Sciatic nerve (tissue), 2 donors: ENCODE measurements at places on chromosomes 6 and 20. TPM values are rescaled to one million over a fixed set of nuclear protein-coding genes. Genes with fewer than 3 reads are reported as not detected.

The SLC17A3 gene
- total RNA-seq: not detected

The TPX2 gene
- 0.71 TPM for total RNA-seq

The CPNE5 gene
- total RNA-seq: 6.9 TPM

The LINC00237 gene
- total RNA-seq: not detected

The IGF2R gene
- 71.7 TPM for total RNA-seq

- DNase-seq: no peak
Observed at GRCh38 chr20:14569641-14570040, 232.2 kb upstream of the FLRT3 start.

- DNase-seq: no peak
Observed at GRCh38 chr6:66970373-66970772, 1263.3 kb upstream of the EYS start.

DNA sequence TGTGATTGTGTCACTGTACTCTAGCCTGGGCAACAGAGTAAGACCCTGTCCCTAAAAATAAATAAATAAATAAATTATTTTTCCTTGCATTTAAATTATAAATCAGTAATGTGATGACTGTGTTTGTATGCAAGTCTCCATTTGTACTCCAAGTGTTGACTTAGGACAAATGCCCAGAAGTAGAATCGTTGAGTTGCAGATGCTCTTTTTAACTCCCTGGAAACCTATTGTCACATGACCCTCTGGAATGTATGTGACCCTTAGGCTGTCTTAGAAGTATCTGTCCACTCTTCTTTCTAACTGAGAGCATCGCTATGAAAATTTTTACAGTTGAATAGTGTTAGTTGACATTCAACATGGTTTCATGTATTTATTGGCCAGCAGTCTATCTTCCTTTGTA is 18.8 kb downstream of the OR2A4 start:
- no peak for DNase-seq
